ENCODE measurements at places on chromosomes 5 and 9.

- no peak for DNase-seq
Observed at GRCh38 chr5:13739479-13739878, 205.0 kb downstream of the DNAH5 start.

- no peak for DNase-seq
Observed at GRCh38 chr9:82920154-82920553, 142.8 kb downstream of the RASEF start.

DNA sequence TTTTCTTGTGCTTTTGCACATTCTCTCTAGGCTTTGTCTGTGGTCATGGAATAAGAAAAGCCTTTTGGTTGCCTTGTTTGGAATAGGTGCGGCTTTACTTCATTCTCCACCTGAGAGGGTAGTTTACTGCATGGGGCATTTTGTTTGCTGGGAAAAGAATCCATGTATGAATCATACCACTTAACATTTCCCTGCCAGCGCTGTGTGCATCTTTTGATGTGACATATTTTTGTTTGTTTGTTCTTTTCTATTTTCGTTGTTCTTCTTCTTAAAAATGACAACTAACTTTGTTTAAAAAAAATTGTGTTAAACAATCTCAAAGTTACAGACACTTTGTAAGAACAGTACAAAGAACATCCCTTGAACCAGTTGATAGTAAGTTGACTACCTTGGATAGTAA is 113.2 kb downstream of the GCNT1 start:
- no peak for DNase-seq

GRCh38 chr5:179008667-179009066 is 13.5 kb upstream of the GRM6 start:
- no peak for DNase-seq

DNA sequence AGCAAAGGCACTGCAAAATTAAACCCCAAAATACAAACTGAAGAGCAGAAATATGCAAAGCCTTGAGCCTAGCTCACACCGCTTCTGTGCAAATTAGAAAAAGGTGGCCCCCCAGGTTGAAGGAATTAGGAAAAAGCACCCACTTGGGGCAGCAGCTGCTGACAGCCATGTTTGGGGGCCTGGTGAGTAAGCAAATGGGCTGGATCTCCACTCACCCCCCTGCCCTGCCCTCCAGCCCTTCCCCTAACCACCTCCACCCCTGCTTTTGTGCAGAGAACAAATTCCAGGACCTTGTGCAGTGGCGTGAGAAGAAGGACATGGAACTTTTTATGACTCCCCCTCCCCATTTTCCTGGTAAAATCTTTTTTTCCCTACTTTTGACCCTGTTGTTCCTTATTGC is 92.0 kb upstream of the DNAH5 start:
- no peak for DNase-seq

GRCh38 chr5:157059093-157059539 is at the start of gene HAVCR1:
Gene HAVCR1 (minus strand): TSS chr5:157059116. CDS start chr5:157057943, 1,173 bp downstream.
- no peak for DNase-seq

- no peak for DNase-seq
Observed at GRCh38 chr5:139461698-139462097, 845 bp downstream of the ECSCR start.

GRCh38 chr5:149674686-149675085 is 55.4 kb upstream of the PPARGC1B start:
- no peak for DNase-seq

- no peak for DNase-seq
Observed at GRCh38 chr5:57889558-57889957, 406.9 kb upstream of the ACTBL2 start.

GRCh38 chr5:4359847-4360246 is 764.2 kb downstream of the IRX1 start:
- no peak for DNase-seq

- DNase-seq = no peak
Observed at GRCh38 chr5:100771181-100771580, 131.9 kb downstream of the ST8SIA4 start.

GRCh38 chr5:62920856-62921255 is 342.2 kb downstream of the LRRC70 start:
- no peak for DNase-seq

- DNase-seq = no peak
Observed at GRCh38 chr5:129103397-129103796, 8.8 kb downstream of the ISOC1 start.

- no peak for DNase-seq
Observed at GRCh38 chr5:32597041-32597629, 11.8 kb downstream of the SUB1 start.

DNA sequence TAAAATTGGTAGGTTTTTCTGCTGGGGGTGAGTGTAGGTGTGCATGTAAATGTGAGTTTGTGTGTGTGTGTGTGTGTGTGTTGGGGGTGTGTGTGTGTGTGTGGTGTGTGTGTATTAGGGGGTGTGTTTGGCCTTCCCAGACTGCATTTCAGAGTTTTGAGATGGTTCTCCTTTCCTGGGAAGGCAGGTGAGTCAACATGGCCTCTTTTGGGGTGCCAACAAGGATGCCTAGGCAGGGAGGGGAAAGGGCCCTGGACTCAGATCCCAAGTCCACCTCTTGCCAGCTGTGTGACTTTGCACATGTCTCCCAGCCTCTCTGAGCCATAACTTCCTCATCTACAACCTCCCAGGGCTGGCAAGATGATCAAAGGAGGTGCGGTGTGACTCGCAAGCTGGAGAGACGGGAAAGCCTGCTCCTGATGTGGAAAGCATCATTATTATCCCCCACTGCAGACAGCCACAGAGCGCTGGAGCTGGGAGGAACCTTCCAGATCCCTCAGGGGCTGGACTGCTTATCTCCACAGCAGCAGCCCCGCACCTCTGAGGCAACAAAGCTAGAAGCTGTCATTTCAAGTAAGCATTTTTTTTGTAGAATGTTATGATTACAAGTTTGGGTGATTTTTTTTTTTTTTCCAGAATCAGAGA is 63.5 kb upstream of the TBC1D2 start:
- no peak for DNase-seq

DNA sequence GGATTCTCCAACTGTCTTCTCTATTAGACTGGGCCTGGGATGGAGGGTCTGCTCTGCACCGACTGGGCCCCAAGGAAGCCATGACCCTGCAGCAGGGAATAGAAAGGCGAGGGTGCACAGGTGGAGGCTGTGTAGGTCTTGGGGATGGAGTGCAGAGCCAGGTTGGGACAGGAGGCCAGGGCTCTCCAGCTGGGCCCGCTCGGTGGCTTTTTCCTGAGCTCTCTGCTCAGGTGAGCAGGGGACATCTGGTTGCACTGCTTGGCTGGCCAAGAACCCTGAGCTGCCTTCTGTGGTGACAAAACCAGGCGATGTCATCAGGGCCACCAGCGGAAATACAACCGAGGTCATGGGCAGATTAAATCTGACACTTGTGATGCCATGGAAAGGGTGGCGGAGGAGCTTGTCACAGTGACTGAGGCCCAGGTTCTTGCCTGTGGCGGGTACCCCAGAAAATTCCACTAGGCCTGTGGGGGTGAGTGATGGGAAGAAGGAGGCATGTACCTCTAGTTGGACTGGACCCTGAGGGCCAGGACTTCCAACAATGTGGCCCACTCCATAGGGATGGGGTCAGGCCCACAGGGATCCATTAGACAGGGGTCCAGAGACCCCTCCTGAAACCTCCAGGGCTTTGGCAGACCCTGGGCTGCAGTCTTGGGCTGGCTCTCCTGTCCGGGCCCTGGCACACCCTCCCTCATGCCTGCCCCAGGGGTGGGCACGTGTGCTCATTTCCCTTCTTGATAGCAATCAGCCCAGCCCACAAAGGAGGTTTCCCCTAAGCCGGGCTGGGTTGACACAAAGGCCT is 4.4 kb upstream of the IL3 start:
- DNase-seq = no peak

DNA sequence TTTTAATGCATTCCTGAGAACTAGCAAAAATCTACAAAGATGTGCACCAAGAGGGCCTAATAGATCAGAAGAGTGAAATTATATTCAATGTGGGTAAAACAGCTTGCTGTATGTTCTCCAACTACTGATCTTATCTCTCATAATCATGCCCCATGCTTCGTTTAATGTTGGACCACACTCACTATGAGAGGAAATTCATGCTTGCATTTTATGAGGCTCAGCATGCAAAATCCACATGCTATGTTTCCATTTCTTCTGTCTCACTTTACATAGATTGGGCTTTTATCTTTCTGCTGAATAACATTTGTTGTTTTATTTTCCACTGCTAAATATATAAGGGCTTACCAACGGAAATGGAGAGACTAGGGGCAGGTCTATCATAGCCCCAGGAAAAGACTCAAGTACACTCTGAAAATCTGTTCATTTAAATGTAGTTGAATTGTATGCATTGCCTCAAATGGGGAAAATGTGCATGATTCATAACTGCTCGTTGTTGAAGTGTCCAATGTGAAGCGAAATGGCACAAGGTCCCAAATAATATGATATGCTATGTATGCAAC is 474.2 kb downstream of the EFNA5 start:
- DNase-seq = peak; percentile 99

DNA sequence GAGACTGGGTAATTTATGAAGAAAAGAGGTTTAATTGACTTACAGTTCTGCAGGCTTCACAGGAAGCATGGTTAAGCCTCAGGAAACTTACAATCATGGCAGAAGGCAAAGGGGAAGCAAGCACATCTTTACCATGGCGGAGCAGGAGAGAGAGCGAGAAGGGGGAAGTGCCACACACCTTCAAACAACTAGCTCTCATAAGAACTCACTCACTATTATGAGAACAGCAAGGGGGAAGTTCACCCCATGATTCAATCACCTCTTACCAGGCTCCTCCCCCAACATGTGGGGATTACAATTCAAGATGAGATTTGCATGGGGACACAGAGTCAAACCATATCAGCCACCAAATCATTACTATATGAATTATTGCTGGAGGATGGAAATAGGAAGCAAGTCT is 30.3 kb upstream of the STX17 start:
- no peak for DNase-seq

GRCh38 chr5:124740991-124741583 is 5.4 kb downstream of the ZNF608 start:
- no peak for DNase-seq

GRCh38 chr5:128920345-128921215 is 44.7 kb upstream of the SLC27A6 start:
- no peak for DNase-seq

All from SK-N-MC (cell line).